ENCODE measurements at places on chromosomes 16 and 17.

- peak; percentile 28 for DNase-seq
Measured at GRCh38 chr16:86504315-86505184, 5.8 kb upstream of the FOXF1 start.

DNA sequence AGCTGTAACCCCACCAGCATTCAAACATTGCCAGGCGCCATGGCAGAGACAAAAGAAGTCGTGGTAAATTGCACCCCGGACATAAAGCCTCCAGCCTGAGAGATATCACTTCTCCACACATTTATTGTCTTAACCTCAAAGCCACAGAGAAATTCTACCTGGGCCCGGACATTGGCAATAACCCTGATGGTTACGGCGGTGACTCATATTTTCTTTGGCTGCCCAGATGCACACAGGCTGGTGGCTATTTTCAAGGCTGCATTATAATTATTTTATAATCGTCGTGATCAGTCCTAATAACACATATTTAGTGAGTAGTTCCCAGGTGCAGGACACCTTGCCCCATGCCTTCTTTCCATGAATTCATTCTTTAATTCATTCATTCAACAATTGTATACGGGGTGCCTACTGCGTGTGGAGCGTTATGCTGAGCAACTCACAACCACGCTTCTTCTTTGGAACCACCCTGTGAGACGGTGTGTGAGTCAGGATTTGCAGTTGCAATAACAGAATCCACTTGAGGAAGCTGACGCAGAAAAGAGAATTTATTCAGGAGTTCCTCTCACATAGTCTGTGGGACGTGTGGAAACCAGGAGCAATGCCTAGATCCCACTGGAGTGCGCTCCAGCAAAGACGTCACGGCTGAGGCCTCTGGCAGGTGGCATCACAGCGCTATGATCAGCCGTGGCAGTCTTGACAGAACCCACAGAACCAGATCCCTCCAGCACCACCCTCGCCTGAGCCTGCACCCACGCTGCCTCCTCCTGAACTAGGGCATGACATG lies 245.7 kb downstream of the FOXL1 start:
- no peak for DNase-seq

GRCh38 chr17:57562184-57562698 lies 182.9 kb downstream of the CCDC182 start:
- DNase-seq, result no peak

- DNase-seq, result no peak
Measured at GRCh38 chr17:59278406-59278805, 53.0 kb upstream of the YPEL2 start.

GRCh38 chr17:49523706-49524472 lies 28.8 kb downstream of the NGFR start:
- DNase-seq, result no peak

DNA sequence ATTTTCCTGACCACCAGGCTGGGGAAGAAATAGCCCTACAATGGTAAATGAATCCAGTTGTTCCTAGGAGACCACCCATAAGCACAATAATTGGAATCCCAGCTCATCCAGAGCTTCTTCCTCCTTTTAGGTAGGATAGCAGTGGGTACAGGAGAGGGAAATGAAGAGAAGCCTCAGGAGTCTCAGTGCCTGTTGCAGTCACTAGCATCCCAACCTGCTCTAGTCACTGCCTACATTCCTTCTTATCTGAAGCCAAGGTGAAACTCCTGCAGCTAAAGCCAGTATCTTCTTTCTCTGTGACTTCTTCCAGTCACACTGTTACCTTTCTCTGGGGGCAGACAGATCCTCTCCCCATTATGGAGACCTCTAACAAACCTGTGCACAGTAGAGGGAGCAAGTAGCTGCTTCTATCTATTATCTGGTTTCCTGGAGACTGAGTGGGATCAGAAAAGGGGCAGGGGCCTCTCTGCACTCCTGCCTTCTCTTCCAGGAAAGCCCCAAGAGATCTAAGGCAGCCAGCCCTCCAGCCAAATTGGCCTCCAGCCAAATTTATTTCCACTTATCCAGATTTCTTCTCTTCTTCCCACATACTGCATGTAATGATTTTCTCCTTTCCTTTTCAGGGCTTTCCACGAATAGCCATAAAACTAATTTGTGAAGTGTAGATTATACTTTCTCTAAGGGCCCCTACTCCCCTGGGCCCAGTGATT lies 85.5 kb downstream of the SSH2 start:
- DNase-seq, result peak; percentile 48

GRCh38 chr17:40056379-40057015 lies 2.3 kb upstream of the MED24 start:
- DNase-seq, result no peak

- no peak for DNase-seq
Measured at GRCh38 chr17:38568274-38568673, 37.5 kb downstream of the SRCIN1 start.

GRCh38 chr17:60610473-60610872 lies 10.5 kb downstream of the PPM1D start:
- no peak for DNase-seq

DNA sequence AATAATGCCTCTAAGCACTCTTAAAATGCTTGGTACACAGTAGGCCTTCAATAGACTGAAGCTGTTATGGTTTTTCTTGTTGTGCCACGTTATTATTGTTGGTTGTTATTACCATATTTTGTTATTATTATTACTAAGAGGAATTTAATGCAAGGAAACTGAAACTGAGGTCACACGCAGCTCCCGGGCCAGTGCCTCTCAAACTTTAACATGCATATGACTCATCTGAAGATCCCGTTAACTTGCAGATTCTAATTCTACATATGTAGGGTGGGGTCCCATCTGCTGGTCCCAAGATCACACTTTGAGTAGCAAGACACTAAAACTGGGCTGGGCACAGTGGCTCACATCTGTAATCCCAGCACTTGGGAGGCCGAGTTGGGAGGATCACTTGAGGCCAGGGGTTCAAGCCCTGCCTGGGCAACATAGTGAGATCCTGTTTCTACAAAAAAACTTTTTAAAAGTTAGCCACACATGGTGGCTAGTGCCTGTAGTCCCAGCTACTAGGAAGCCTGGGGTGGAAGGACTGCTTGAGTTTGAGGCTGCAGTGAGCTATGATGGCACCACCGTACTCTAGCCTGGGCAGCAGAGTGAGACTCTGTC lies 888 bp downstream of the ACSM5 start:
- DNase-seq, result no peak

- DNase-seq, result no peak
Measured at GRCh38 chr17:3665834-3666233, 2.5 kb downstream of the TAX1BP3 start.

DNA sequence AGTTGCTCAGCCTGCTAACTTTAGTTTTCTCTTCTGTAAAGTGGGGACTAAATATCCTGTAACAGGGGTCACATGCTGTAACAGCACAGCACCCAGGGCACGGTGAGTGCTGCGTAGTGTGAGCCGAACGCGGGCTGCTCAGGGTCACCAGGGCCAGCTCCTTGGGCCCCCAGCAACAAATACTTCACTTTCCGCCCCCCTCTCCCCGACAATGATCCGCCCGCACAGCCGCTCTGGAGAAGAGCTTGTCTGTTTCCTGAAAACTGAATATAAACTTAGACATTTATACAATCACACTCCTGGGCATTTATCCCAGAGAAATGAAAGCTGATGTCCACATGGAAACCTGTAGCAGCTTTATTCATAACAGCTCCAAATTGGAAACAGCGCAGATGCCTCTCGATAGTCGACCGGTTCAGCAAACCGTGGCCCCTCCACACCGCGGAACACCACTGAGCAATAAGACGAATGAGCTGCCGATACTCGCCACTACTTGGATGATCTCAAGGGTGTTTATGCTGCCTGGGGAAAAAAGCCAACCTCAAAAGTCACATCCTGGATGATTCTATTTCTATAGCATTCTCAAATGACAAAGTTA lies 267.2 kb downstream of the PARN start:
- no peak for DNase-seq

- peak; percentile 80 for DNase-seq
Measured at GRCh38 chr17:58120195-58120822, 27.9 kb upstream of the OR4D1 start.

- no peak for DNase-seq
Measured at GRCh38 chr16:72442385-72443158, 270.6 kb upstream of the PMFBP1 start.

- peak; percentile 58 for DNase-seq
Measured at GRCh38 chr16:959232-960040, 11.3 kb downstream of the LMF1 start.

- DNase-seq, result no peak
Measured at GRCh38 chr17:38590988-38591758, 14.6 kb downstream of the SRCIN1 start.

DNA sequence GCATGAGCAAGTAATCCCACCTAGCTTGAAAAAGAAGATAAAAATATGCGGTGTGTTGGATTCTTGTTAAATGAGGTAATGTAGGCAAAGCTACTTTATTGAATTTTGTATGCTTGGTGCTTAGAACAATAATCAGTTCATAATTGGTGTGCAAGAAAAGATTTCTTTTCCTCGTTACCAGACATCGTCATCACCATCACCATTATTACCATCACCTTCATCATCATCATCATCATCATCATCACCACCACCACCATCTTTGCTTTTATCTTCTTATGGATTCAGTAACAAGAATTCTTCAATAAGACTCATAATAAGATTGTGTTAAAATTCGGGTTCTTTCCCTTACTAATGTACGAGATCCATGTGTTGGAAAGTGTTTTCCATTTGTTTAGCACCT lies 173.7 kb downstream of the RBFOX1 start:
- DNase-seq, result no peak

DNA sequence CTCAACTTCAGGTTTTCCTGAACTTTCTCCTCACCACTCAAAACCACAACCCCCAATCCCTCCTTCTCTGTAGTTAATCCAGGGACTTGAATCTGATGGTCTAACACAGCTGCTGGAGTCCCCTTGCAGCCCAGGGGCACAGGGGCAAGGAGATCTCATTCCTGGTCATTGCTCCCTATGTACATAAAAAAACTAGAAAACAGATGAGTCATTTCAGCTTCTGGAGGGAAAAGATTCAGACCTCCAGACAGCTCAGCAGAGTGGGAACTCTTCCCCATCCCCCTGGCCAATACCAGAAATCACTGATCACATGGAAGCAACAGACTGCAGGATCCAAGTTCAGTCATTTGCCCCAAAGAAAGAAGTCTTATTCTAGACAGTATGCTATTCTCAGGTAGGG lies 62.1 kb downstream of the DYNLRB2 start:
- DNase-seq, result no peak

GRCh38 chr17:58330538-58330996 lies 2.0 kb upstream of the TSPOAP1 start:
- peak; percentile 62 for DNase-seq

Data from kidney (tissue), 22 donors.